MG63 (cell line): ENCODE measurements at places on chromosomes 3 and 15.

DNA sequence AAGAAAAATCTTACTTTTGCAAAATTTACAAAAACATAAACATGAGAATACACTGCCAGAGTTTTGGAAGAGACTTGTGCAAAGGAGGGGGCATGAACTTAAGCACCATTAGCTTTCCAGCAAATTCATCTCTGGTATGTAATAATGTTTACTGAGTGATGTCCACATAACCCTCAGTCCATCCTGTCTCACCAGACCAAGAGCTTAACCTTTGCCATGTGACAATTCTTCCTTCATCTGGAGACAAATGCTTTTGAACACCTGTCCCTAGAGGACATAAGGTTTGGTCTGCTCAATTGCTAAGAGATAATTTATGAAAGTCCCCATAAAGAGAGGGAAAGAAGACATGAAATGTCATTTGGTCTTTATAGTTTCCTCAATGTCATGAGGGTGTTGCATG is 412.3 kb downstream of the ERC2 start:
- no peak for DNase-seq

GRCh38 chr3:50433954-50434353 is 69.5 kb downstream of the CACNA2D2 start:
- DNase-seq, result no peak

GRCh38 chr3:22364851-22365250 is 613.8 kb upstream of the ZNF385D start:
- no peak for DNase-seq

GRCh38 chr15:85003593-85004312 is 22.1 kb downstream of the PDE8A start:
- DNase-seq, result no peak

- no peak for DNase-seq
Observed at GRCh38 chr15:54289590-54290136, 311.4 kb downstream of the UNC13C start.

GRCh38 chr3:196398782-196399181 is 33.4 kb downstream of the UBXN7 start:
- DNase-seq, result no peak

- DNase-seq, result no peak
Observed at GRCh38 chr15:77167406-77167805, 96.5 kb upstream of the TSPAN3 start.

DNA sequence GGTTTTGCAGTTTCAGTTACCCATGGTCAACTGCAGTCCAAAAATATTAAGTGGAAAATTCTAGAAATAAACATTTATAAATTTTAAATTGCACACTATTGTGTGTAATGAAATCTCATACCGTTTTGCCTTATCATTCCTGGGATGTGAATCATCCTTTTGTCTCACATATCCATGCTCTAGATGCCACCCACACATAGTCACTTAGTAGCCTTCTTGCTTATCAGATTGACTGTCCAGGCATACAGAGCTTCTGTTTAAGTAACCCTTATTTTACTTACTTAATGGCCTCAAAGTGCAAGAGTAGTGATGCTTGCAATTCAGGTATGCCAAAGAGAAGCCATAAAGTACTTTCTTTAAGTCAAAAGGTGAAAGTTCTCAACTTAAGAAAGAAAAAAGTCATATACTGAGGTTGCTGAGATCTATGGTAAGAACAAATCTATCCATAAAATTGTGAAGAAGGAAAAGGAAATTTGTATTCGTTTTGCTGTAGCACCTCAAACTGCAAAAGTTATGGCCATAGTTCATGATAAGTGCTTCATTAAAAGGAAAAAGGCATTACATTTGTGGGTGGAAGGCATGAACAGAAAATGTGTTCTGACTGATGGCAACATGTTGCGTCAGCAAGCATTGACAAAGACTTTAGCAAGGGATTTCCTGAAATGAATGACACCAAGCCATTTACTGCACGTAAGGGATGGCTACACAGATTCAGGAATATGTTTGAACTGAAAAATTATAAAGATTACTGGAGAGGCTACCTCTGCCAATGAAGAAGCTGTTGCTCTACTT is 43.8 kb downstream of the SPATA16 start:
- DNase-seq, result no peak

- no peak for DNase-seq
Observed at GRCh38 chr15:56736881-56737707, 3.8 kb upstream of the ZNF280D start.

GRCh38 chr3:33883951-33884561 is 85.6 kb downstream of the PDCD6IP start:
- peak; percentile 2 for DNase-seq

GRCh38 chr3:109685084-109686079 is 348.0 kb upstream of the DPPA4 start:
- DNase-seq, result peak; percentile 99

DNA sequence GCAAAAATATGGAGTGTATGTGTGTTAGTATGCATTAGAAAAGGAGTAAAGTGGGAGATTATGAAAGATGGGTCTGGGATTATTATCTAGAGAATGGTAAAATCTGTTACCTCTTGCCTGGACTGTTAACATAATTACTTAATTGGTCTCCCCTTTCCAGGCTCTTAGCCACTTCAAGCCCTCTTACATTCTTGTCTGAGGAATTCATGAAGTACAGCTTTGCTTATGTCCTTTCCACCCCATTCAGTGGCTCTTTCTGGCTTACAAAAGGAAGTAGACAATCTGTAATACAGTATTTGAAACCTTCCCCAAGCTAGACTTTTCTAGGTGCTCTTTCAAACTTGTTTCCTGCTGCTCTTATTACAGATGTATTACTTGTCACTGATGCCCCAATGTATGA is 129.8 kb downstream of the MBNL1 start:
- DNase-seq, result no peak

DNA sequence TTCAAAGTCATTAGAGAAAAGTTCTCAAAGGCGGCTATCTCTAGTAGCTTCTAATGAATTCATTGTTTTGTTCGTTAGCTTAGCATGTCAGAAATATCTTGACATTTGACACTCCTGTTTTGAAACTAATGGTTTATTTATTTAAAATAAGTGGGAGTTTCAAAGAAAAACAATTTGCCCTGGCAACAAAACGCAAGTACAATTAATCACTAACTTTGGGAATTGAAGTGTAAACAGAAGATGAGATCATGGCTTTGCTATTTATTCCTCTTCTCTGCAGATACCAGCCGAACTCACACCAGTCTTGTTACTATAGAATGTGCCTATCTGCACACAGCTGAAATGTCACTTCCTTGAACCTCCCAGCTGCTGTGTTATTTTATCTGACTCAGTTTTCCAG is 27.5 kb downstream of the MASP1 start:
- DNase-seq, result peak; percentile 36

DNA sequence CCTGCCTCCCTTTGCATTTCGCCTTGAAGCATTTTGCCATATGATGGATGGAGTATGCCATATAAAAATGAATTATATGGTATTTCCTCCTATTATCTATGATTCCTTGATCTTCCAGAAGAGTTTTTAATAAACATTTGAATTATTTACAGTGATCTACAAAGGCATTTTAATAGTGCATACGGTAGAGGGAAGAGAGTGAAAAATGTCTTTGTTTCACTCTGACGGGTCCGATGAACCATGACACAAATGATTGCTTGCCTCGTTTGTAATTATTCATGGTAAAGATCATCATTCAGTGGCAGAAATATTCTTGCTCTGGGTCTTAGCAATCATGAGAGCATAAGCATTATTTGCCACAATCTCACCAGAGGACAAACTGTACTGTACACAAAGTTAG is 1010.9 kb downstream of the NTRK3 start:
- no peak for DNase-seq

DNA sequence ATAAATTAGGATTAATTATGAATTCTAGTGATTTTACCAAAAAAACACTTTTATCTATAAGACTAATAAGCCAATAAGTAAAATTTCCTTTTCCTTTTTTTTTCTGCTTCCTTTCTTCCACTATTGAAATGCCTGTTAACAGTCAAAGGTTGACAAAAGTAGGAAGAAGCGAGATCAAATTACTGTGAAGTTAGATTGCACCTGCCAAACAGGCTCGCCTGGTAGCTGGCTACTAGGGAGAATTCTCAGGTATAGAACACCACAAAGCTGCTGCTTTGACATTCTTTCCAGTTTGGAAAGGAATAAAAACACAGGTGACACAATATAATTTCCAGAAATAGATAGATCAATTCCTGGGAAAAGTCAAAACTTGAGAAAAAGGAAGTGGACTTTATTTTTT is 749.0 kb downstream of the NSUN3 start:
- no peak for DNase-seq

DNA sequence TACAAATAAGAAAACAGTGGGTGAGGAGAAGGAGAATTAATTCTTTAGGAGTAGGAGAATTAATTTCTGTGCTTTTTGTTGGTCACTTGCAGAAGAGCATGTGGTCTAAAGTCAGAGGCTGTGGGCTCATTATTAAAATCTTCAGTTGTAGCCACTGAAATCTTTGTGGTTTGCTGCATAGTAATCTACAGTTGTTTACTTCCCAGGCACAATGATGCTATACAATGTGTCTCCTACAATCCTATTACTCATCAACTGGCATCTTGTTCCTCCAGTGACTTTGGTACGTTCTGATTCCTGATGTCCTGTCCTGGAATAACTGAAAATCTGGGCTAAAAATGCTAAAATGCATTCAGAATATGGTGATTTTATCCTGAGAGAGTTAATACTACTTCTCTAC is 21.0 kb downstream of the IFT122 start:
- DNase-seq, result no peak

DNA sequence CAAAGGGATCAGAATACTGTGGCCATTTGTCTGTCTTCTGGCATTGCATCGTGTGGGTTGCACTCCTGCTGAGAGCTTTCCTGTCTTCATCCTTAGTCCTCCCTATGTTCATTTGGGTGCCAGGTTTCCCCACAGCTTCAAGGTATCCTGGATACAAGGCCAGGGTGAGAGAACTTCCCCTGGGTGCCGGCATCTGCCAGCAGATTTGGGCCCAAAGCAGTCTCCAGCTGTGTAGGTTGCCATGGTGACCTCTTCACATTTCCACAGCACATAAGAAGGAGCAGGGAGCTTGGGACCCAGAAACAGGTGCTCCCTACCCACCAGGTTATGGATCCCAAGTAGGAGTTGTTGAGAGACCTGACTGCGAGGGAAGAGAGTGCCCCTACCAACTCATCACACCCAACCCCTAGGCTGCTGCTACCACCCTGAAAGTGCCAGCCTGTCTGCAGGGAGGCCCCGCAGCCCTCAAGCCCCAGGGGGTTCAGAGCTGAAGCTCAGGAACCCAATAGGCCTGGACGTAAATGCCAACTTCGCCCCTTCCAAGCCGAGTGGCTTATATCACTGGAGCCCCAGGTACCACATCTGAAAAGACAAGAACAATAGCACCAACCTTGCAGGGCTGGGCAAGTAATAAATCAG is 19.9 kb downstream of the TTC21A start:
- no peak for DNase-seq

GRCh38 chr15:38389924-38390542 is 63.9 kb upstream of the FAM98B start:
- peak; percentile 12 for DNase-seq

DNA sequence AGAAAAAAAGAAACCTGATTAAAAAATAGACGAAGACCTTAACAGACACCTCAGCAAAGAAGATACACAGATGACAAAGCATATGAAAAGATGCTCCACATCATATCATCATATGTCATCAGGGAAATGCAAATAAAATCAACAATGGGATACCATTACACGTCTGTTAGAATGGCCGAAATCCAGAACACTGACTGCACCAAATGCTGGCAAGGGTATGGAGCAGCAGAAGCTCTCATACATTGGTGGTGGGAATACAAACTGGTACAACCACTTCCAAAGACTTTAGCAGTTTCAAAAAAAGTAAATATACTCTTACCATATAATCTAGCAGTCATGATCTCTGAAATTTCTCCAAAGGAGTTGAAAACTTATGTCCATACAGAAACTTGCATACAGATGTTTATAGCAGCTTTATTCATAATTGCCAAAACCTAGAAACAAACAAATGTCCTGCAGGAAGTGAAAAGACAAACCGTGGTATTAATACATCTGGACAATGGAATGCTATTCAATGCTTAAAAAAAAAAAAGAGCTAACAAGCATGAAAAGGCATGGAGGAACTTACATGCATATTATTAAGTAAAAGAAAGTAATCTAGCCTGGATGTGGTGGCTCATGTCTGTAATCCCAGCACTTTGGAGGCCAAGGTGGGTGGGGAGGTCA is 107.4 kb downstream of the HES1 start:
- peak; percentile 20 for DNase-seq

DNA sequence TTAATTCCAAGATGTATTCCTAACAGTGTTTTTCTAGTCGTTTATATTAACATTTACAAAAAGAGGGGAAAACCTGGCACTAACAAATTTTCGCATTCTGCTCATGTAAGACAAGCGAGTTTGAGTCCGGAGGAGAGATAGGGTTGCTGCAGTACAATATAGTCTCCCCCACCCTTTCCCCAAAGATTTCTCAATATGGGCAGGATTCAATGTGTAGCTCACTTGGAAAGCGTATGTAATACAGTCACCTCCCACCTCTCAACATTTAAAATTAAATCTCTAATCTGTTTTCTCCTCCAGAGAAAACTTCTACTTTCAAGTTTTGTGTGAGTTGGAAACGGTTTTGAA is 57.9 kb downstream of the CMSS1 start:
- DNase-seq, result no peak

- no peak for DNase-seq
Observed at GRCh38 chr15:62524848-62525247, 359.8 kb upstream of the C2CD4B start.

DNA sequence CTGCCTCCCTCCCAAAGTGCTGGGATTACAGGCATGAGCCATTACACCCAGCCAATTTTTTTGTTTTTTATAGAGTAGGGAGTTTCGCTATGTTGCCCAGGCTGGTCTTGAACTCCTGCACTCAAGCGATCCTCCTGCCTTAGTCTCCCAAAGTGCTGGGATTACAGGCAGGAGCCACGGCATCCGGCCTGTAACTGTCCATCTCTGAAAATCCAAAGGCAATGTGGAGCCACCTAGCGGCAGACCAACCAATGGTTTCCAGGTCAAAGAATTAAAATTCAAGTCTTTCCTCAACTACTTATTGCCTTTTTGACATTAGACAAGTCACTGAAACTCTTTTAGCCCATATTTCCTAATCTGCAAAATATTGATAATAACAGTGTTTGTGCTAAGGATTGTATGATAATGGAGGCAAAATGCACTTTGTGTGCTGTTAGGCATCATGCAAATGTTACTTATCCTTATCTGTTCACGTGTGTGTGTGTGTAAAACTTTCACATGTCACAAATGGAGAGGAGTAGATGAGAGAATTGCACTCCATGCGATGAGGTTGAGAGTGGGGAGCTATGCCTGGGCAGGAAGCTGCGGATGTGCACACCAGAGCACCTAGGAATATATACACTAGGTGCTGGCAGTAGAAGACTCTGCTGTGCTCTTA is 48.7 kb downstream of the COL8A1 start:
- peak; percentile 64 for DNase-seq

- no peak for DNase-seq
Observed at GRCh38 chr3:50481992-50482391, 21.4 kb downstream of the CACNA2D2 start.
